ENCODE measurements at places on chromosomes 3 and 15.

DNA sequence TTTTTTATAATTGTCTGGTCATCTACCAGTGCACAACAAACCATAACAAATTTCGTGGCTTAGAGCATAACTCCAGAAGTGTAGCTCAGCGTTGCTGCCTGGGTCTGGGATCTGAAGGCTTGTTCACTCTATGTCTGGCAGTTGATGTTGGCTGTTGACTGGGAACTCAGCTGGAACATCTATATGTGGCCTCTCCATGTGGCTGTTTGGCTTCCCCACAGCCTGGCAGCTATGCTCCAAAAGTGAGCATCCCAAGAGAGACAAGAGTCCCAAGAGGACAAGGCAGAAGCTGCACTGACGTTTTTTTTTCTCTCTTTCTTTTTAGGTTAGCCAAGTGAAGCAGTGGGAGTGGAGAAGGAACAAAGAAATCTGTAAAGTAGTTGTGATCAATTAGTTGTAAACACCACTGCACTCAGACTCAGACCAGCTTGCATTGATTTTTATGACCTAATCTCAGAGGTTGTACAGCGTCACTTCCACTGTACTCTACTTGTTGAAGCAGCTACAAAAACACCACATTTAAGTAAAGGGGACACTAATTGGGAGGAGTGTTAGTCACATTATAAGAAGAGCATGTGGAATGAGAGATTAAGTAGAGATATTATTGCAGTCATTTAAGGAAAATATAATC lies 2.5 kb upstream of the GPR176 start:
- DNase-seq = no peak

- DNase-seq = no peak
These were observed 521.6 kb downstream of the EPHA3 start for GRCh38 chr3:89628856-89629670.

GRCh38 chr3:7371693-7372572 lies 511.0 kb downstream of the GRM7 start:
- no peak for DNase-seq

DNA sequence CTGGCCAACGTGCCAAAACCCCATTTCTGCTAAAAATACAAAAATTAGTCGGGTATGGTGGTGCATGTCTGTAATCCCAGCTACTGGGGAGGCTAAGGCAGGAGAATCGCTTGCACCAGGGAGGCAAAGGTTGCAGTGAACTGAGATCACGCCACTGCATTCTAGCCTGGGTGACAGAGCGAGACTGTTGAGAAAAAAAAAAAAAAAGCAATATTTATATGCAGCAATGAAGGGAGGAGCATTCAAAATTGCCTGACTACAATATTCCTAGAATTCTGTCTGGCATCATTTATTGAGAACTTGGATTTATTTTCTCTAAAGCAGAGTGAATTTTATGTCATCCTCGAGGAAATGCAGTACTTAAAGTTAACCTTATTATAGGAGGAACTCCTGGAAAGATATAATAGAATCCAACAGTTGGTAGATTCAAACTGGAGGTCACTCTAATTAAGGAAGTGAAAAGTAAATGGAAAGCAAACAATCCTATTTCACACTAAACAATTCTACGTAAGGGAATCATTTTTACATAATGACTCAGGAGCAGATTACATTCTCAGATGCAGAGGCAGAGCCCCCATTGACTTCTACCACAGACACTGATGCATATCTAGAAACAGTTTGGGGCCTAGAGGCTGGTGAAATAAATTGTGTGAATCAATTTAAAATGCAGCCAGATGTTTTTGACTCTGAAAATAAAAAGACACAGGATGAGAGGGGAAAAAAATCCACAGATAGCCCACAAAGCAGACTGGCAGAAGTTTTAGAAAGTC lies 82.1 kb upstream of the FHIT start:
- no peak for DNase-seq

GRCh38 chr3:165875644-165876043 lies 38.4 kb upstream of the BCHE start:
- DNase-seq = no peak

GRCh38 chr3:160735826-160736225 lies 20.2 kb upstream of the PPM1L start:
- DNase-seq = no peak

- no peak for DNase-seq
These were observed 69.8 kb upstream of the ROBO2 start for GRCh38 chr3:76969996-76970615.

- DNase-seq = no peak
These were observed 44.6 kb downstream of the THBS1 start for GRCh38 chr15:39625451-39625850.

DNA sequence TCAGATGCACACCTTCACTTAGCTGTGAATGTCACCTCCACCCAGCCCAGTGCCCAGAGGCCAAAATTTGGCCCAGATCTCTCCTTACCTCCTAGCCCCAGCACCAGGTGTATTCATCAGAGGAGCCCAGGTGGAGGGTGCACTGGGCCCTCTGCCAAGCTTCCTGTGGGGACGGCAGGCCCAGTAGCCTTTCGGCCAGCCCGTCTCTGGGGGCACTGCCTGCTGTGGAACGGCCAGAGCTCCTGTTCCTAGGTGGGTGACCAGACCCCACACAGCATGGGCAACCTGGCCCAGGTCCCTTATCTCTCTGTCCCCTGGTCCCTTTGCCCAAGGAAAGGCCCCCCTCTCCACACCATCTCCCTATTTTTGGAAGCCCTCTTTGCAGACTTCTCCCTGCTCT lies 67.8 kb downstream of the AAGAB start:
- no peak for DNase-seq

DNA sequence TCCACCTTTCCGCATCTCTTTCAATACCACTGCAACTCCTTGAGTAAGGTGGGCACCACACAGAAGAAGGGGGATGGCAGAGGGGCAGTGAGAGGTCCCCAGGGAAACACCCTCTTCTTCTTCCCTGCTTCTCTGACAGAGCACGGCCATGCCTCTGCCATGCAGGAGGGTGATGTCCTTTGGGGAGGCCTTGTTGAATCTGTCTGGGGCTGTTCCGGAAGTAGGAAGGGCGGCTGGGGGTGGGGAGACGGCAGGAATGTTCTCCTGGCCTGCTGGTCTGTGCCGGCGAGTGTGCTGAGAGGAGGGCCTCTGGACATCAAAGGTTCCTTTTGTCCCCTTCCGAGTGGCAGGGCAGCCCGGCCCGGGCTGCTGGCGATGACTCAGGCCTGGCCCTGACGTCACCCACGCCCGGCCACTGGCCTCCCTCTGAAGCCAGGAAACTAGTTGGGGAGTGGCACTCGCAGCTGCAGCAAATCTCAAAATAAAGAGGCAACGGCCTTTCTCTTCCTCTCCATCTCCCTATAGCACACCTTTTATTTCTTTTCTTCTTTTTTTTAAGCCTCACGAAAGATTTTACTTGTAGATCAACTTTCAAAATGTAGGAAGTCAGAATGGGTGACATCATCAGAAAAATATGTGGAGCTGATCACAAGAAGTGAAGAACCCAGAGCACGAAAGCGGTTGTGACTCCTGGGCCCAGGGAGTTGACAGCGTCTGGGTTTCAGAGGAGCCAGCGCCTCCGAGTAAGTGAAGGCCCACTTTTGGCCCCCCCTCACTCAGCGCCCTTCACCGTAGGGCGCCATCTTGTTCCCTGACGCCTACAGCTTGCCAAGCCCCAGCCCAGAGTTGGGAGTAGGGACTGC lies at the start of gene ZBTB38:
Gene ZBTB38, plus strand, starts transcription at position 443 of the 863 bp plus-strand sequence. CDS start 73,885 bp downstream, outside the sequence.
- peak; percentile 93 for DNase-seq

GRCh38 chr3:20604659-20605058 lies 418.7 kb upstream of the SGO1 start:
- DNase-seq = no peak
